ENCODE measurements at places on chromosomes 7 and 10.

GRCh38 chr7:141045842-141046620 is 27.8 kb upstream of the TMEM178B start:
- DNase-seq: no peak

DNA sequence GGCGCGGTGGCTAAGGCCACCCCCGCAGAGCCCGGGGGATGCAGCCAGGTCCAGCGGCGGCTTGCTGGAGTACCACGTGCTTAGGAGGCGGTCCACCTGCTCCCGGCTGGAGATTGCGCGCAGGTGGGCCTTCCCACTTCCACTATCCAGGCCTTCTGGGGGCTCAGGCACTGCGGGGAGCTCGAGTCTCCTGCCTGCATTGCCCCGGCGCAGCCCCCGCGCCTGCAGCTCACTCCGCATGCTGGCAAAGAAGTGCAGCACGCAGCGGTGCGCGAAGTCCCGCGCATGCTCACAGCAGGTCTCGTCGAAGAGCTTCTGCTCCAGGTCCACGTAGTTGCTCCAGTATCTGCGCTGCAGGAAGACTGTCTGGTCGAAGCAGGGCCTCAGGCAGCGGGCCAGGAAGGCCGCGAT is 5.8 kb downstream of the CALHM3 start:
- no peak for DNase-seq

- DNase-seq: no peak
Measured at GRCh38 chr10:70480239-70480861, 1.8 kb downstream of the PALD1 start.

GRCh38 chr7:36648441-36648840 is 75.9 kb downstream of the AOAH start:
- DNase-seq: no peak

DNA sequence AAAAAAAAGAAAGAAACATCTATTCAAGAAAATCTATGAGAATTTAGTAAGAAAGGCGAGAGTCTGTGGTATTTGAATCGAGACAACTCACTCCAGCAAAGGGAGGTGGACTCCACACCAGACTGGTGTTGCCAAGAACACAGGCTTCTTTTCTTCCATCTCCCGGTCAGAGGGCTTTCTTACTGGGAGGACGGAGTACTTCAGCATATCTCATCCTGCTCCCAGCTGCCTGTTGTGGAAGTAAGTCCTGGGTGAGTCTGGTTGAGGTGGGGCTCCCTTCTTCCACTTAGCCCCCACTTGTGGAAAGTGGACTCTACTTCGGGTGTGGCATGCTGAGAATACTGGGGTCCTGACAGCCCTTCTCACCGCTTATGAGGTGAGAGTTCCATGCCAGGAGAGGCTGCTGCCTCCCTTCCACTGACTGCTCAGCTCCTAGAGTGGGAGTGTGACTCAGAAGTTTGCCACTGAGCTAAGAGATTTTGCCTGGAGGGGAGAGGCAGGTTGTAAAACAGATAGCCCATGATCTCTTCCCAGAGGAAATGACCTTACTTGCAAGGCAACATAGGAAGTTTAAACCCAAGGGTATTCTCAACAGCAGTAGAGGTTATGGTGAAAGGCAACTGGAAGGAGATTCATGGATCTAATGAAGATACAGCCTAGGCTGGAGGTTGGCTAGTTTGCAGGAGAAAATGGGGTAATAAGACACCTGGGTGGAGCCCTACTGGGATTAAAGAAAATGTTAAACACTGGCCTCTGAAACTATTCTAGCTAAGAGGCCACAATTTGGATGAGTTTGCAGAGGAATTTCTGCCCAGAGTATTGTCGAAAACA is 3.5 kb upstream of the NACAD start:
- no peak for DNase-seq

GRCh38 chr7:159323359-159323758 is 178.7 kb upstream of the VIPR2 start:
- no peak for DNase-seq

- no peak for DNase-seq
Measured at GRCh38 chr10:3395458-3395861, 222.9 kb upstream of the PITRM1 start.

GRCh38 chr10:22711373-22711772 is 3.0 kb downstream of the PIP4K2A start:
- no peak for DNase-seq

- DNase-seq: no peak
Measured at GRCh38 chr10:1492641-1493040, 244.7 kb downstream of the ADARB2 start.

DNA sequence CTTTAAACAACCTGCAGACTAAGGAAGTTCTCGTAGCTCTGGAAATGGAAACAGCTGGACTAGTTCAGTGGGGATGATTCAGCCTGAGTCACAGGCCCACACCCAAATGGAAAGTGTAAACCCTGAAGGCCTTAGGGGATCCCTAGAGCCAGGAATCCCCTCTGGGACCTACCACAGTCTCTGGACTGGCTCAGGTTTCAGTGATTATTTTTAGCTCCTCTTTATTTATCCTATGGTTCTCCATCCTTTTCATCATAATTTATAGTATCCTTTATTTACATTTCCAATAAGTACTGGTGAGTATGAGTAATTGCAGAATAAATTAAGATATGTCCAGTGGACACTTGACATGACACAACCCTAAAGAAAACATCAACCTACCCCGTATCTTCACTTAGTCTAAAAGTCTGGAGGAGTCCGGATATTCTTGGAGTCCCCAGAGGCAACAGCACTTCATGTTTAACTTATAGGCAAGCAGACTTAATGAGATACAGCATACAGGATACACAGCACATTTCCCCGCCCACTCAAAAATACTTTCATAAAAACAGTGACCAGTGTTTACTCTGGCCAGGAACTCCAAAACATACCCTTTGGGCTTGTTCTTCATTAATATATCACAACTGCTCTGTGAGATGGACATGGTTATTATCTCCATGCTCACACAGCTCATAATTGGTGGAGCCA is 28.4 kb upstream of the SEMA3E start:
- no peak for DNase-seq

- DNase-seq: peak; percentile 68
Measured at GRCh38 chr10:63977329-63977923, 456.2 kb downstream of the REEP3 start.

DNA sequence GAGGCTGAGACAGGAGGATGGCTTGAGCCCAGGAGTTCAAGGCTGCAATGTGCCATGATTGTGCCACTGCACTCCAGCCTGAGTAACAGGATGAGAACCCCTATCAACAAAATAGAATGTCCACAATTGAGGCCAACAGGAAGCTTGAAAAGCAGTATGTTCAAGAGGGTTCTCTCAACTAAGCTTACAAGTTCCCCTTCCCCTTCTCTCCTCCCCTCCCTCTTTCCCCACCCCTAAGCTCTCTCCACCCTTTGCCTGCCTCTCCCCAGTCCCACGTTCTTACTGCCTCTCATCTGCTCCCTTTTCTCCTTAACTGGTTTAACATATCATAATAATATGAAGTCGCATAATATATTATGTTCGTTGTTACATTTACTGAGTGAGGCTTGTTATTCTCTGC is 35.4 kb downstream of the KIAA1549 start:
- no peak for DNase-seq

DNA sequence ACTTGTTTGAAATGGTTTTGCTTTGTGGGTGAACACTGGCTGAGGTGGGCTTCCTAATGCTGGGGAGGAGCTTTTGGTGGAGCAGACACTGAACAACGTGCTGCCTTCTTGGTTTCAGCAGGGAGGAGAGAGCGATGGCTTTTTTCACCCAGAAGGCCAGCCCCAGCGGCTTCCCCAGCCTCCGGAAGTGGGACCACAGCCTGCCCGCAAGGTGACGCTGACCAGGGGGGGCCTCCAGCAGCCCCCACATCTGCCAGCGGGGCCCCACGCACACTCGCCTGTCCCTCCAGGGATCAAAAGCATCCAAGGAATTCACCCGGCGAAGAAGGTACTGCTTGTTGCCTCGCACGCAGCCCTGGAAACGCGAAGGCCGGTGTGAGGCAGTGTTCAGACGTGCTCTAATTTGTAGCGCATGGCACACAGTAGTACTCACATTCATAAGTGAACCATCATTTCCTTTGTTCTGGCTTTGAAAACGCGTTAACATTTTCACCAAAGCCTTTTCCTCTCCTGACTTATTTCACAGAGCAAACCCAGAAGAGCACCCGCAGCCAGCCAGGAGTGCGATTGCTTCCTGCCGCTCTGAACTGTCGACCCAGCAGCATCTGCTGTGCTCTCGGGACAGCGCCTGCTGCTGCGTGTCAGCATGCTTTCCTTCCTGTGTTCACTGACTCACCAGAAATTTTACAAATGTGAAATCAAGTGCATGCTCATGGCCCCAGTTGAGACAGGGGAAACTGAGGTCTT is 48.4 kb downstream of the SHH start:
- peak; percentile 82 for DNase-seq

DNA sequence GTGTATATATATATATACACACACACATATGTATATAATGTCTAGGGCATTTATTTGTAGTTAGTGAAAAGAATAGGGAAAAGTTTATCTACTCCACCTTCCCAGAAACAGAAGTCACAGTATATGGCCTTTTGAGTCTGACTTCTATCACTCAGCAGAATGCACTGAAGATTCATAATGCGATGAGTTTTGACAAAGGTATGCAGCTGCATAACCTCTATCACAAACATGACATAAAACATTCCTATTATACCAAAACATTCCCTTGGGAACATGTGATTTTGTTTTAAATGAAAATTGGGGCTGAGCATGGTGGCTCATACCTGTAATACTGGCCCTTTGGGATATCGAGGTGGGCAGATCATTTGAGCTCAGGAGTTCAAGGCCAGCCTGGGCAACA is 137.3 kb upstream of the EEPD1 start:
- no peak for DNase-seq

- no peak for DNase-seq
Measured at GRCh38 chr10:27699776-27700175, 45.8 kb downstream of the MKX start.

- DNase-seq: no peak
Measured at GRCh38 chr10:50522908-50523307, 100.8 kb downstream of the SGMS1 start.

DNA sequence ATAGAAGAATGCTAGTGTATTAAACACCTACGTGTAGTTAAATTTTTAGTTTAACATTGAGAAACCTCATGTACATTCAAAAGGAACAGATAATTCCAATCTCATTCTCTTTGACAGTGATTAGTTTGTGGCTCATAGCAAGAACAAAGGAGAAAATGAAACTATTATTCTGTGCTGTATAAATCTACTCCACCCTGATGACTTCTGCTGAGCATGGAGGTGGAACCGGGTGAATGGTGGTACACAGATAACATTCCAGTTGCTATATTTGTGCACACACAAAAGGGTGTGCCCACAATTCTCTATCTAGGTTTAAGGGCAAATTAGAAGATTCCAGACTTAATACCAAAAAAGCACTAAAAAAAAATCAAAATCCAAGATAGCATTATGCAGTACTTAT is 17.0 kb upstream of the RALA start:
- no peak for DNase-seq

DNA sequence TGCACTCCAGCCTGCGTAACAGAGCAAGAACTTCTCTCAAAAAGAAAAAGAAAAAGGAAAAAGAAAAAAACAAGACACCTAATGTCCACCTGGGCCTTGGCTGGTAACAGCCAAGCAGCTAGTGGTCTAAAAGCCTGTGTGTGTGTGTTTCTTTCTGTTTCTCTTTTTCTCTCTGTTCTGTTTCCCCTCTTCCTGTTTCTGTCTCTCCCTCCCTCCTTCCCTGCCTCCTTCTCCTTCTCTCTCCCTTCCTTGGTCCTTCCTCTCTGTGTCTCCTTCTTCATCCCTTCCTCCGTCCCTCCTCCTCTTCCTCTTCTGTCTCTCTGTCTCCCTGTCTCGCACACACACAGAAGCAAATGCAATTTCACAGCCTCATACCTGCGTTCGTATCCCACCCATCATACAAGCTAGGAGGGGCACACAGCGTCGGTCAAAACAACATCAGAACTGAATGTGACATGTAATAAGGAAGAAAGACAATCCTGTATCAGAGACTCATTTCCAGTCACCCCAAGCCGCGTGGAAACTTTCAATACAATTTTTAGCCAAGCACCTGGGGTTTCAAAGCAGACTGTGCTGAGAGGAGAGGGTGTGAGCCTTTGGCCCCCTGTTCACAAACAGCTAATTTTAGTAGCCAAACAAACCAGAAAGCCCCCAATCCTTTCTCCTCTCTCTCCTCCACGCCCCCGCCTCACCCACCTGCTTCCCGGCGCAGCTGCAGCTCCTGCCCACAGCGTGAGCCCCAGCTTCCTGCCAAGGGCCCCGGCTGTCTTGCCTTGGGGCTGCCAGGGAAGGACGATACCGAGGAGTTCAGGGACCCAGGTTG is 50.2 kb upstream of the GNA12 start:
- peak; percentile 22 for DNase-seq

DNA sequence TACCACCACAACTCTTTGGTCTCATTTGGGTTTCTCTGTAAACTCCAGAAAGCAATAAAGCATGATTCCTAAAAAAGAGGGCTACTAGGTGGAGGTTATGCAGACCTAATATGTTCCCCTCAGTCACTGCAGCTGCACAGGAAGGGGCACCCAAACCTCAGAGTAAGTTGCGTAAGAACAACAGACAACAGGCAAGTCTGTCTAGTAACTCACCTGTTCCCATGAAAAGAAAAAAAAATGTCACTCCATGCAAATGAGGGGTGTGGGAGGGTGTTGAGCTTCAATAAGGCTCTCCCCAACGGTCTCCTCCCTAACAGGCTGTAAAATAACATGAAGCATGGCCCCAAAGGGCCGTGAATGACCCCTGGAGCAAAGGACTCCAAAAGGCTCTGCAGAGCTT is 461.4 kb downstream of the KCNMA1 start:
- no peak for DNase-seq

- DNase-seq: no peak
Measured at GRCh38 chr7:144780071-144780608, 55.7 kb downstream of the TPK1 start.

DNA sequence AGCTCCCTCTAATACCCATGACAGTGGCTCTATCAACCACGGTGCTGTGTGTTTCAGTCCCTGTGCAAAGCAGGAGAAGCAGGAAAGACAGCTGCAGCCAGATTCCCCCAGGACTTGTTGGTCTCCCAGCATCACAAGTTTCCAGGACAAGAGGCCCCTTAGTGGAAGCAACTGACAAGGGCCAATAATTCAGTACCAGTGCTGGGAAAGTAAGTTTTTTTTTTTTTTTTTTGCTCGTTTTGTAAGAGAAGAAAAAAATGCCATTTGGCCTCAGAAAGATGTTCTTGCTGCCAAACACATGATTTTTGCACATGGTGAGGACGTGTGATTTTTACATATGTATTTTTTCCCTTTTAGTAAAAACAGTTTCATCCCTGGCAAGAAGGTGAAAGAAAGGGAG is 284.2 kb upstream of the ZMIZ1 start:
- DNase-seq: no peak

Measured in inflammatory macrophage treated with lipopolysaccharide for 1 hour (primary cell).